Cardiac muscle cell (in vitro differentiated cells and primary cell): ENCODE measurements at places on chromosomes 7 and 10.

- DNase-seq = no peak
These were observed 53.7 kb upstream of the KLF6 start for GRCh38 chr10:3838460-3839437.

DNA sequence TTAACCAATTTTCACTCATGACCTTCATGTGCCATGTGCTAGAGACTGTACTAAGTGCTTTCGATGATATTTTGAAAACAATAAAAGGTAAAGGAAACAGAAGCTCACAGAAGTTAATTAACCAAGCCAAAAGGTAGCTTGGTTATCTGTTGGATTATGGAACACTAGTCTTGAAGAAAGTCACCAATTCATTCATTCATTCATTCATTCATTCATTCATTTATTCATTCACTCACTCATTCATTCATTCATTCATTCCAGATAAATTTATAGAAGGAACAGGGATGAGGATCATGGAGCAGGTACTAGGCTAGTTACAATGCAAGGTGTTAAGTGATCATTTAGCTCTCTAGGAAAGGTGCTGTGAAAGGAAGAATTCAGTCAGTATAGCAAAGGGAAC, 322.8 kb downstream of the MAGI2 start:
- DNase-seq = no peak

- no peak for DNase-seq
These were observed 102.0 kb upstream of the FOXP2 start for GRCh38 chr7:114312649-114313048.

- peak; percentile 69 for DNase-seq
These were observed 45.7 kb downstream of the KIAA1549 start for GRCh38 chr7:138935465-138936011.

GRCh38 chr10:60422809-60423208, 33.1 kb upstream of the ANK3 start:
- no peak for DNase-seq

DNA sequence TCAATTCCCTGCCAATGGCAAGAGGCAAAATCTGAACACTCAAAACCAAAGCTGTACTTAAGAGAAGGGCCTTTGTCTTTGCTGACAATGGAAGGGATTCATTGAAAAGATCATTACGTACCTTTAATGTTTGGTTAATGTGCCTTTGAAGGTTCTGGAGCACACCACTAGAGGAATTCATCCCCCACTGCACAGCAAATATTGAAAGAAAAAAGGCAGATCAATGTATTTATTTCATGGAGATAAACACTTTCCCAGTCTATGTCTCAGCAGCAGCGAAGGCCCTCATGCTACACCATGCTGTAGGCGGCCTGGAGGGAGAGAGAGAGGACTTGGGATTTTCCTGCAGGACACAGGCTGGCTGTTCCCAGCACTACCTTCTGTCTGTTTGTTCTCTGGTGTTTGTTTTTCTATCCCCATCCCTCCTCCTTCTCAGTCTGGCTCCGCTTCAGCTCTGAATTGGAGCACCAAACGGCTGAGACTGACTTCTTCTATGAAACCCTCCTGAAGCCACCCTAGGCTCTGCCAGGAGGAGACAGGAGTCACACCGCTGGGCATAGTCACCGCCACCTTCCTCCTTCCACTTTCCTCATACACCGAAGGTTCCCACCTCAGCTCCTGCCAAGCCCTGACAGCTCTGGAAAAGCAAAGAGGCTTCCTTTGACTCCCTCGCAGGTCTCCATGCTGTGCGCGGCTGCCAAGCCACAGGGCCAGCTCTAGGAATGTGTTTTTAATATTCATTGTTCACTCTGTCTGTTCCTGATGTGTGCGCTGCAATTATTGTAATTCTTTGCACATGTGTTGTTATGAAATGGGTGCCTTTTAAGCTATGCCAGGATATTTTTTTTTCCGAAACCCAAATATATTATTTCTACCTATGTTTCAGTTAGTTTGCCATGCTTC, 301.5 kb downstream of the FZD1 start:
- DNase-seq = no peak

GRCh38 chr10:52115823-52116222, 198.3 kb upstream of the DKK1 start:
- no peak for DNase-seq

DNA sequence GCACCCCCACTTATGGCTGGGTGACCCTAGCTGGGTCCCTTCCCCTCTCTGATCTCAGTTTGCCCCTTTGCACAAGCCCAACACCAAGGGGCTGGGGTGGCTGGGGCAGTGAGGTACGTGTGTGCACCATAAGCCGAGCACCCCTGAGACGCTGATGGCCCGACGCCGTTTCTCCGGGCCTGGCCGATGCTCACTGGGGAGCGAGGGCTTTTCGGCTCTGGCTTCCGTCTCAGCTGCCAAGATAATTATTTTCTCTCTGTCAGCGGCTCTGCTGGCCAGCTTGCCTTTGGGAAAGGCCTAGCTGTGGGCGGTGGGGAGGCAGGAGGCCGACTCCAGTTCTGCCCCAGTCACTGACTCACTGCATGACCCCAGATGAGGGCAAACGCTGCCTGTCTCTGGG, 91.0 kb downstream of the ZMIZ1 start:
- DNase-seq = peak; percentile 85
